ENCODE measurements at places on chromosomes 5 and 9.

DNA sequence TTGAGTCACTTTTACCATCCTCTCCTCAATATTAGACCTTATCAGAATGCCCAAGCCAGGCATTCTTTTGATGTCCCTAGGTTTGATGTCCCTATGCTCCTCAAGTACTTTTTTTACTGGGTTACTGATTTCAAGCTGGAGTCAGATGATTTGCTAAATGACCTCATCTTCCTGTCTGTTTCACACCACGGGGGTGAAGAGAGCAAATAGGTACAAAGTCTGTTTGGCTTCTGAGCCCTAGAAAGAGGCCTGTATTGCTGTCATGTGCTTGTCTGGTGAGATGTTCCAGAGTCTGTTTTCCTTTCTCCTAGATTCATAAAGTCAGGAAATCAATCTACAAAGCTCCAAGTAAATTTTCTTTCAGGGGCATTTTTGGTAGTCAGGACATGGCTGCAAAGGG lies 12.7 kb upstream of the DAB2 start:
- no peak for DNase-seq

GRCh38 chr9:108257382-108257781 lies 598.4 kb downstream of the ACTL7B start:
- DNase-seq: no peak

DNA sequence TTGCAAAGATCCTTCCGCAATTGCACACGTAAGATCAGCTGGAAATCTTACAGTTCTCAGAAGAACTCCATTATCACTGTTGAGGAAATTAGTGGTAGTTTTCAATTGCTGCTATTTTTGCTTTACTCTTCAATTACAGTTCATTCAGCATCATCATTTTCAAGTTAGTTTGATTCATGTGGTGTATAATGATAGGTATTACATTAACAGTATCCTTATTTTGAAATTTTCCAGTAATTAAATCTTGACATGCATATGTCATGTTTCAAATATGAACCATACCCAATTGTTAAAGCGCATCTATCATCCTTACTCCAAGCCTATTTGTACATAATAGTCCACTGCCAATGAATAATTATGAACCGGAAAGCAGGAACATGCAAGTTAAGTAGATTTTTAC lies 60.3 kb downstream of the NR6A1 start:
- DNase-seq: no peak

DNA sequence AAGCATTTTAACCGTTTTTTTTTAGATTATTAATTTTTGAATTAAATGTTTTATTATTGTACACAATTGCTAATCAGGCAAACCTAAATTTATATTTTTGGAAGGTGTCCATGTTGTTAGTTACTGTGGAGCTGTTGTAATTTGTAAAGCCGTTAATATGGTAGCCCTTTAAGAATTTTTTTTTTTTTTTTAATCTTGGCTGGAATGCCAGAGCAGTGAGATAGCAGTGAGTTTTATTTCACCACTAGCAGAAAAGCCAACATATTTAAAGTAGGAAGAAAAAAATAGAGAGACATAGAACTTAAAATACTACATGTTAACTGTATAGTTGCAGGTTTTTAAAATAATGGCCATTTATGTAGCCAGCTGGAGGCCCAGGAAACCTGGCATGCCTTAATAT lies 35.3 kb upstream of the RNF20 start:
- DNase-seq: peak; percentile 7

GRCh38 chr9:73095425-73095824 lies 56.2 kb upstream of the ANXA1 start:
- no peak for DNase-seq

DNA sequence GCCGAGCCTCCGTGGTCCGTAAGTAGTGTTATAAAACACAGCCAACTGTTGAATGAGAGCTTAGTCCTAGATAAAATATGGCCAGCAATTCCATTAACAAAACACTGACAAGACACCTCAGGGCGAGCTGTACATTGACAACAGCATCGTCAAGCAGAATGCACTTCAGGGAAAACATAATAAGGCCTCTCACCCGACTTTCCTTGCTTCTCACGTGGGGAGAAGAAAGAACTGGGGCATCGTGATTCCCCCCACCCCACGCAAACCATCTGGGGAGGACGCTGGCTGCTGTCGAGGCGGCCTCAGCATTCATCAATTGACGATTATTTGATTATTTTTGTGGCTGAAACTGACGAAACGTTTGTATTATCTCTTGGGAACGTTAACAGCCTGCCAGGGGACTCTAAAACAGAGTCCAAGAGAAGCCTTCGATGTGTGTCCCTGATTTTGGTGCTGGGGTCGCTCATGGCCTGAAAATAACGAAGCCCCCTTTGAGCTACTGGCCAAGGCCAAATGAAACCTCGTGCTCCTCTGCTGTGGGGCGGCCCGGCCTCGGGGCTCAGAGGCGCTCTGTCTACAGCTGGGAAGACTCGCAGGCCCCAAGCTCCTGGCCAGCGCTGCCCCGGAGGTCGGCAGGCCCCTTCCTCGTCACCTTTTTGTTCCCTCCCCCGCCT lies 464 bp downstream of the GDF9 start:
- no peak for DNase-seq

DNA sequence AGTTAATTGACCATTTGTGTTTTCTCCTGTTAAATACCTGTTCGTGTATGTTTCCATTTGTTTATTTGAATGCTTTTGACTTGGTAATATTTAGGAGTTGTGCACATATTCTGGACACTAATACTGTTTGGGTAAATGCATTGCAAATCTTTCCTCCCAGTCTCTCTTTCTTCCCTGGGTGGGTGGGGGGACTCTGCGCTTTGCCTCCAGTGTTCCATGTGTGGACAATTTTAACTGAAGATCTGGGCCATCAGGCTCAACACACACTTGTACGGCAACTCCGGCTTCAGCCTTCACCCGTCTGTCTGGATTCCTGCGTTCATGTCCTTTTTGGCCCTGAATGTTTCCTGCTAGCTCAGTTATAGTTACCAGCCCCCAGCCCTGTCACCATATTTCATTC lies 40.1 kb downstream of the GTF3C4 start:
- DNase-seq: no peak

- no peak for DNase-seq
These were observed 23.5 kb downstream of the FAM163B start for GRCh38 chr9:133585481-133586351.

DNA sequence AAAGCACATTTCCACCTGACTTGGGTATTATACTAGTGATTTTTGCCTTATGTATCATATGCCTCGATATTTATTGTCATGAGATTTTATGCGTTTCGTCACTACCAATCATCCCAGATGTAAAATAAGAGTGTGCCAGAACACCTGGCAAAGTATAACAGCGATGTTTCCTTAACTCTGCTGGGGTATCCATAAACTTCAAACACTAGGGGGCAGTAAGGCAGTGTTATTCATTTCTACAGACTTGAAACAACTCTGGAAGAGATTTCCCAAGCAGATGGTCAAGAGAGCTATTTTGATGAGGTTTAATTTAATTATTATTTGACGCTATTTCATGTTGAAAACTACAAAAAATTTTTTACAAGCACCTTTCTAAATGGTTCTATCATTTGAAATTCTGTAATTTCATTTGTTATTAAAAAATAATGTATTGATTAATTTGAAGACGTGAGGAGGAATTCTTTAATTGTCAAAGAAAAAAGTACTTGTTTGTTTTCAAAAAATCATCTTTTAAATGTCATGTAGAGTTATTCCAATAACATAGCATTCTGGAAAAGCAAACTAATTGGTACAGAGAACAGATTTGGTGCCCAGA lies 388.5 kb upstream of the CTNND2 start:
- DNase-seq: no peak

GRCh38 chr9:92564982-92565381 lies 29.2 kb upstream of the ECM2 start:
- DNase-seq: no peak

GRCh38 chr5:75043633-75044264 lies 8.6 kb downstream of the GCNT4 start:
- no peak for DNase-seq

GRCh38 chr9:106960258-106960657 lies 97.3 kb downstream of the ZNF462 start:
- DNase-seq: no peak

DNA sequence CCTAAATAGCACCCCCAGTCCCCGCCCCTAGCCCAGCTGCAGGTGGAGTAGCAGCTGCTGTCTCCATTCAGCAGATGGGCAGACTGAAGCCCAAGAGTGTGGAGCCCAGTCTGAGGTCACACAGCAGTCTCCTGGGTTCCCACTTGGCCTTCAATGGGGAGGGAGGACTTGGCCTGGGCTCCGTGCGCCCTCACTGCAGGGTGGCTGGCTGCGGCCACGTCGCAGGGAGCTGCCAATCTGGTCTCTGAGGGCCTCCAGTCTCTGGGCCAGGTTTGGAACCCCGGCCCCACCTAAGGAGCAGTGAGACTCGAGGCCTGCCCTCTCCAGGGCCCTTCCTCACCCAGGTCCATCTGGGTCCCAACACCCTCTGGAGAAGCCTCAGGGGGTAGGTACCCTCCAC lies 7.4 kb downstream of the KIF12 start:
- no peak for DNase-seq

- no peak for DNase-seq
These were observed 79.1 kb downstream of the OLFM1 start for GRCh38 chr9:135166565-135166964.

- no peak for DNase-seq
These were observed 226.9 kb upstream of the C9orf72 start for GRCh38 chr9:27800159-27800558.

DNA sequence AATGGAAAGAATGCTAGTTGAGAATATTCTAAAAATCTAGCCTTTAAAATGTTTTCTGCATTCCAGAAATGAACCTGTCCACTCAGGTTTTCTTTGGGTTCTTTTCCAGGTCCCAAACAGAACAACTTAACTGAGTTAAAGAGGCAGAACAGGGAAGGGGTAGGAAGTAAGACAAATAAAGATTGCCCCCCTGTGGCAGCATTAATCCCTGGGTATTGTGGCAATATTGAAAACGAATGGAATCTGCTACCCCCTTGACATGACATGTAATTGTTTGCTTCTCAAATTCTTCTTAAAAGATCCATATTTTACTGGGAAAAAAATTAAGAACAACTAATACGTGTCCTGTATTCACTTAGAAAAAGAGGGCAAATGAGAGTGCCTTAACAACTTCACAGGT lies 9.3 kb upstream of the RBM22 start:
- DNase-seq: peak; percentile 39

DNA sequence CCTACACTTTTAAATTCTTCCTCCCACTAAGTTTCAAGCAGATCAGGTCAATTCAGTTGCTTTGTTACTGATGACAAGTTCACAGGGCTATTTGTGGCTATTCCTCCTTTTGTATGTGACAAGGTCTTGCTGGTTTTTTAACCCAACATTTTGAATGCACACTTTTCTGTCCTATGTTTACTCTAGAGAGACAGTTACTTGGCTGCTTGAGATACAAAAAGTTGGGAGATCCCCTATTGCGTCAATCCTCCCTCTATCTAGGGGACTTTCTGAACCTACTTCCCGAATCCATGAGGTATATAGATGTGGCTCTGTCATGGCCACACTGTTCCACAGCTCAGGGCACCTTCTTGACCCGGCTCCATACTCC lies 386.7 kb downstream of the NTRK2 start:
- no peak for DNase-seq

DNA sequence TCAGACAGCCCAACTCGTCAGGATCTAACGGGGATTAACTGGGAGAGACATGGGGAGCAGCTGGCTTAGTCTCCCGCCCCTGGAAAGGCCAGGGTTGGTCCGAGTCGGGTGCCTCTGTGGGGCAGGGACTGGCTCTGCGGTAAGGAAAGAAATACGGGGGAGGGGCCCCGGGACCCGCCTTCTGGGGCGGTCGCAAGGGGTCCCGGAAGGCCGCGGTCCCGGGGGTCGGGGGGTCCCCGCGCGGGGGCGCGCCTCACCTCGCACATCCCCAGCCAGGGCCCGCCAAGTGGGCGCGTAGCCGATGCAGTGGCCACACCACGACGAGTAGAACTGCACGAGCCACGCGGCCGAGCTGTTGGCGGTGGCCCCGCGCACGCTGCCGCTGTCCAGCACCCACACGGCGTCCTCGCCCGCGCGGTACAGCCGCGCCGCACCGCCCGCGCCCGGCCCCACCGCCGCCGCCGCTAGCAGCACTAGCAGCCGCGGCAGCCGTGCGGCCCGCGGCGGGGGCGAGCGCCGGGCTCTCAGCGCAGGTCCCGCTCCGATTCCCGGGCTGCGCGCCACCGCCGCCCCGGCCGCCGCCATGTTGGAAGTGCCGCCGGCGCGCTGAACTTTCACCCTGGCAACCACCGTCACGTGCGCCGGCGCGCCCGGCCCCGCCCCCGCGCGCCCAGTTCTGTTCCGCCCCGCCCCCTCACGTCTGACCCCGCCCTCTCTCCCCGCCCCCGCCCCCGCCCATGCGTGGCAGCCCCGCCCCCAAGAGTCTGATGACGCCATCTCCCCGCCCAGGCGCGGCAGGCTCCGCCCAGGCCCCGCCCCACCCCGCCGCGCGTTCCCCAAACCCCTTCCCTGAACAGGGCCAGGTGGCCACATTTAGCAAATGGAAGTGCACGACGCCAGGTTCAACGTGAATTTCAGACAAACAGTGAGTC lies at the start of gene QSOX2:
Gene QSOX2 (minus strand): TSS at position 594 of the 932 bp plus-strand sequence. CDS start 9 bp downstream, at position 585.
- DNase-seq: peak; percentile 84

DNA sequence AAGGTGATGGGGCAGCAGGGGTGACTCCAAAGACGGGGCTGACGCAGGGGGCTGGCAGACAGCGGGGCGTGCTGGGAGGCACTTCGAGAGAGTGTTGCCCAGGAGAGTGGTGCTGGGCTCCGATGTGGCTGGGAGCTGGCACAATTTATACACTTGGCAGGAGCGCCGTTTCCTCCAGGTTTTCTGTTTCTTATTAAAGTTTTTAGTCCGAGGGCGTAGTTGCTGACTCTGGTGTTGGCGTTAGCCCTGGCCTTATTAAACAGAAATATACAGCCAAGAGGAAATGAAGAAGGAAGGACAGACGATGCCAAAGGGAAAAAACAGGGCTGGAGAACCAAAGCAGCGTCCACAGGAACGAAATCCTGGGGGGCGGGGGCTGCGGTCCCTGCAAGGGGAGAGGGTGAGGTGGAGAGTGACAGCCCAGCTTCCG lies 139.6 kb upstream of the PHYKPL start:
- DNase-seq: no peak

- no peak for DNase-seq
These were observed 398.7 kb downstream of the EBF1 start for GRCh38 chr5:158701007-158701391.

DNA sequence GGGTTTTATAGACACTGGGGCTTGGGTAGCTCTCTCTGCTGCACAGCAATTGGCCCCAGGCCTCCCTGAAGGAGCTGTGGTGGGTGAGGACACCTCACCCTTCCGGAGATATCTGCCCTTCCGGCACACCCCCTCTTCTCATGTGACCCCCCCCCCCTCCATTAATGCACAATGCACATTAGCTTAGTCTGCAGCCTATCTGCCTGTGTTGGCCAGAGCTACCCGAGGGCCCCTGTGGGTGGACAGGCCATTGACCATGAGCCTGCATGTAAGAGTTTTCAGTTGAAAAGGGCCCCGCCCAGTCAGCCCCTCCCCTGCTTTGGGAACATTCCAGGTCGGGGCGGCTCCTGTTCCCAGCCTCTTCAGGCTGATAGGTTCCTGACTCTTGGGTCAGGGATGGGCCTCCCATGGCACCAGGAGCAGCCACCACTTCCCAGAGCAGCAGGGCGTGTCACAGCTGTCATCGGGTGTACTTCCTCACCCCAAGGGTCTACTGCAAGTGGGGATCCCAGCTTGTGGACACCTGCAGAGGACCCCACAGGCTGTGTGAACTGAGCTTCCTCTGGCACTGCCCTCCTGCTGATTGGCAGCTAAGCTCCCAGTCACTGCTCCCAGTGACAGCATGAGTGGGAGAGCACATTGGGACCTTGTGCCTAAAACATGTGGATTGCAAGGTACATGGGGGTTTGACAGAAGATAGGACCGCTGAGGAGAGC lies 17.8 kb downstream of the PHF2 start:
- no peak for DNase-seq
